Vein endothelial cell (primary cell): ENCODE measurements at places on chromosomes 2 and 18. TPM values are rescaled to one million over a fixed set of nuclear protein-coding genes. Genes with fewer than 3 reads are reported as not detected.

Gene CNGA3
- not detected in 2 replicates for total RNA-seq

Gene TMEM163
- 0.33 and 0.67 TPM in 2 replicates for total RNA-seq

Gene PMAIP1
- total RNA-seq: 10.8 and 14.0 TPM in 2 replicates

Gene TRABD2A
- total RNA-seq: 1.1 and 2.0 TPM in 2 replicates

Gene RGPD4
- total RNA-seq: not detected in 2 replicates

Gene RNF125
- total RNA-seq: 2.0 and 4.8 TPM in 2 replicates

Gene ABCG5
- not detected in 2 replicates for total RNA-seq

Gene CCDC142
- total RNA-seq: 19.5 and 22.9 TPM in 2 replicates

Gene IL36A
- not detected in 2 replicates for total RNA-seq

Gene PHLPP1
- total RNA-seq: 10.7 and 11.4 TPM in 2 replicates

Gene GREB1
- total RNA-seq: 0.19 and 0.33 TPM in 2 replicates

Gene PER2
- total RNA-seq: 3.5 and 6.2 TPM in 2 replicates

Gene C2orf80
- total RNA-seq: not detected in 2 replicates

Gene ZC3H6
- total RNA-seq: 3.0 and 3.3 TPM in 2 replicates

Gene DLX2
- not detected in 2 replicates for total RNA-seq

Gene RAB10
- 93.4 and 112 TPM in 2 replicates for total RNA-seq

Gene SLC16A14
- under 0.01 and 0.10 TPM in 2 replicates for total RNA-seq

Gene GULP1
- total RNA-seq: 22.2 and 26.4 TPM in 2 replicates

Gene SLC40A1
- total RNA-seq: 26.4 and 44.4 TPM in 2 replicates

Gene HNMT
- 6.2 and 10.6 TPM in 2 replicates for total RNA-seq

Gene CNTNAP5
- not detected in 2 replicates for total RNA-seq

Gene MMADHC
- 158 and 179 TPM in 2 replicates for total RNA-seq

Gene ABCG8
- not detected in 2 replicates for total RNA-seq

Gene SLC25A52
- not detected in 2 replicates for total RNA-seq

Gene AGXT
- not detected in 2 replicates for total RNA-seq

Gene CPO
- total RNA-seq: 0.19 TPM in 1 of 2 replicates, not detected in the other

Gene CRYGC
- not detected in 2 replicates for total RNA-seq

Gene DNAJC5G
- 0.19 and 0.98 TPM in 2 replicates for total RNA-seq

Gene ADAM17
- total RNA-seq: 50.6 and 53.0 TPM in 2 replicates

Gene RAB17
- total RNA-seq: 2.3 and 9.5 TPM in 2 replicates

Gene SPDYA
- total RNA-seq: 0.33 and 0.67 TPM in 2 replicates

Gene PROKR1
- total RNA-seq: under 0.01 TPM in 1 of 2 replicates, not detected in the other

Gene GPR45
- not detected in 2 replicates for total RNA-seq

Gene SGPP2
- total RNA-seq: not detected in 2 replicates

Gene NEURL3
- total RNA-seq: 0.33 TPM in 1 of 2 replicates, not detected in the other

Gene LIMS4
- total RNA-seq: 65.4 and 111 TPM in 2 replicates

Gene NRP2
- 272 and 443 TPM in 2 replicates for total RNA-seq

Gene CIDEA
- total RNA-seq: 3.9 and 6.4 TPM in 2 replicates

Gene OST4
- total RNA-seq: 212 and 355 TPM in 2 replicates

Gene CHAC2
- 6.9 and 9.1 TPM in 2 replicates for total RNA-seq

Gene GAREM1
- 0.65 and 0.86 TPM in 2 replicates for total RNA-seq

Gene VWA3B
- not detected in 2 replicates for total RNA-seq

Gene NXPH2
- not detected in 2 replicates for total RNA-seq

Gene CFAP221
- not detected in 2 replicates for total RNA-seq

Gene SCLY
- total RNA-seq: 11.1 and 16.7 TPM in 2 replicates

Gene ECEL1
- total RNA-seq: not detected in 2 replicates

Gene ZNF804A
- 0.33 and 0.38 TPM in 2 replicates for total RNA-seq

Gene HPCAL1
- 69.6 and 71.6 TPM in 2 replicates for total RNA-seq

Gene ZC3H15
- total RNA-seq: 59.4 and 76.3 TPM in 2 replicates

Gene REG1B
- total RNA-seq: not detected in 2 replicates

Gene INHBB
- total RNA-seq: 6.9 and 8.2 TPM in 2 replicates

Gene FBXO48
- total RNA-seq: 0.33 and 0.48 TPM in 2 replicates

Gene C2orf72
- under 0.01 TPM in 1 of 2 replicates, not detected in the other for total RNA-seq
